Small intestine (tissue), 16 donors: ENCODE measurements at places on chromosomes 6 and 20.

DNA sequence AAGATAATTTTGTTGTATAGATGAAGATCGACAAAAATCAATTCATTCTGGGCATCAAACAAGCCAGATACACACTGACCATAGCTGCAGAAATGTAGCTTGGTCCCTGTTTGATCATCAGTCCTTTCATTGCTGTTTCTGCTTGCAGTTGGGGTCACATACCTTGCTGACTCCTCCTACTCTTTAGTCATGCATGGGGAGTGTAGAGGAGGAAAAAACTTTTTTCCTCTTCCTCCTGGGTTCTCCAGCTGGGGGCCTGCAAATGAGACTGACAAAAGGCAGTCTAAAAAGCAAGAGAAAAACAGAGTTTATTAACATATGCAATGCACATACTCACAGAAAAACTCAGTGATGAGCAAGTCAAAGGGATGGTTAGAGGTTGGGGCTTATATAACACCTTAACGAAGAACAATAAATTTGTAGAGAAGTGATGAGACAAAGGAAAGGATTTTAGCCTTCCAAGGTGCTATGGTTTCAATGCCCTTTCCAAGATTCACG is 105.8 kb downstream of the QRSL1 start:
- no peak overlapping the region for H3K4me3 ChIP-seq
- H3K4me1 ChIP-seq: peaks cover 2% of the 10 kb centered on the region
- H3K27me3 ChIP-seq: peaks cover 2% of the 10 kb centered on the region
- no peak overlapping the region for H3K27ac ChIP-seq
- H3K36me3 ChIP-seq: no peaks in the 10 kb centered on the region

- H3K4me1 ChIP-seq: no peaks in the 10 kb centered on the region
- H3K4me3 ChIP-seq: no peak overlapping the region
- no peaks in the 10 kb centered on the region for H3K27me3 ChIP-seq
- H3K27ac ChIP-seq: no peak overlapping the region
These were observed 378.4 kb downstream of the ARHGAP18 start for GRCh38 chr6:129331450-129332138.

DNA sequence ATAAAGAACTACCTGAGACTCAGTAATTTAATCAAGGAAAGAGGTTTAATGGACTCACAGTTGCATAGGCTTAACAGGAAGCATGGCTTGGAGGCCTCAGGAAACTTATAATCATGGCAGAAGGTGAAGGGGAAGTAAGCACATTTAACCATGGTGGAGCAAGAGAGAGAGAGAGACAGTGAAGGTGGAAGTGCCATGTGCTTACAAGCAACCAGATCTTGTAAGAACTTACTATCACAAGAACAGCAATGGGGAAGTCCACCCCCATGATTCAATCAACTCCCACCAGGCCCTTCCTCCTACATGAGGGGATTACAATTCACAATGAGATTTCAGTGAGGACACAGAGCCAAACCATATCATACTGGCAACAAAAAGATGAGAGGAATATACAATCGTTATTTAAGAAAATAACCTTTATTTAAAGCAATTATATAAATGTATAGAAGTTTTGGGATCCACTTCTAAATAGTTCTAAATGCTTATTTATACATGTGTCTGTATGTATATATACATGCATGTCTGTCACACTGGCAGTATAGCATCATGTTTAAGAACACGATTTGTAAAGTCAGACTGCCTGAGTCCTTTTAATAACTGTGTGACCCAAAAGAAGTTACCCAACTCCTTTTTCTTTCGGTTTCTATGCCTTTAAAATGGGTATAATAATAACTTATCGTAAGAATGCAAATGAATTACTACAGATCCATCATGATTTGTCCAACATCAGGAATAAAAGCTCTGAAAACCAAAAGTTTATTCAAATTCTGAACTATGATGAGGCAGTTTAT is 255.7 kb upstream of the THEMIS start:
- H3K4me1 ChIP-seq: no peaks in the 10 kb centered on the region
- H3K27ac ChIP-seq: no peak overlapping the region
- no peaks in the 10 kb centered on the region for H3K36me3 ChIP-seq
- no peak overlapping the region for H3K4me3 ChIP-seq
- H3K27me3 ChIP-seq: no peaks in the 10 kb centered on the region
- no peak for DNase-seq

GRCh38 chr6:34145161-34146020 is 496 bp downstream of the GRM4 start:
- DNase-seq: peak; percentile 51
- H3K4me3 ChIP-seq: peak overlapping the region; percentile 41
- peaks cover 94% of the 10 kb centered on the region for H3K27me3 ChIP-seq
- no peaks in the 10 kb centered on the region for H3K36me3 ChIP-seq

DNA sequence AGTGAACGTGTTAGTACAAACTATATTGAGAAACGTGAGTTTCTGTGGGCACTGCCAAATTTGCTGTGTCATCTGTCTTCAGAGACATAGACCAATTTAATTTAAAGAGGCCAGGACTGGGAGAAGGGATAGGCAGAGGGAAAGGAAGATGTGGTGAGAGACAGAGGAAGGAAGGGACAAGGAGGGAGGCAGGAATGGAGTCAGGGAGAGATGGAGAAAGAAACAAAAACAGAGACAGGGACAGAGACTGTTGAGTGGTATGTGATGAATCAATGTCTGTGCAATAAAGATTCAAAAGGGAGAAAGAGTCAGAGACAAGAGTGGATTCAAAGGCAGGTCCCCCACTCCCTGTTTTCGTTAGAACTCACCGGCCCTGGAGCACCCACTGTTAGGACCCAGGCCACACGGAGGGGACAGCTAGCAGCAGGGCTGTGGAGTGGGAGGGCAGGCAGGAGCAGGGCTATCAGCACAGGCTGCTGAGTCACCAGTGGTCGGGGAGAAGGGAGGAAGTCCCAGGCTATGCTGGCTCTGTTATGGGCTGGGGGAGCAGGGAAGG is 51.6 kb upstream of the CHD6 start:
- no peak for DNase-seq
- H3K27ac ChIP-seq: no peak overlapping the region
- H3K27me3 ChIP-seq: peaks cover 6% of the 10 kb centered on the region
- H3K36me3 ChIP-seq: no peaks in the 10 kb centered on the region

GRCh38 chr6:16324606-16325225 is 86.3 kb downstream of the GMPR start:
- no peak for DNase-seq
- H3K27ac ChIP-seq: no peak overlapping the region
- no peaks in the 10 kb centered on the region for H3K36me3 ChIP-seq

- no peak for DNase-seq
- no peaks in the 10 kb centered on the region for H3K36me3 ChIP-seq
- H3K4me1 ChIP-seq: no peaks in the 10 kb centered on the region
- no peak overlapping the region for H3K27ac ChIP-seq
- H3K27me3 ChIP-seq: no peaks in the 10 kb centered on the region
- no peak overlapping the region for H3K4me3 ChIP-seq
These were observed 44.2 kb downstream of the PLCG1 start for GRCh38 chr20:41181567-41181966.

GRCh38 chr20:50679753-50680104 is 11.6 kb downstream of the RIPOR3 start:
- H3K27ac ChIP-seq: peak overlapping the region; percentile 23
- no peaks in the 10 kb centered on the region for H3K36me3 ChIP-seq
- DNase-seq: no peak
- no peaks in the 10 kb centered on the region for H3K27me3 ChIP-seq

- H3K4me1 ChIP-seq: no peaks in the 10 kb centered on the region
- no peaks in the 10 kb centered on the region for H3K27me3 ChIP-seq
- H3K27ac ChIP-seq: peak overlapping the region; percentile 71
- no peak overlapping the region for H3K4me3 ChIP-seq
These were observed 80.7 kb upstream of the CLDN20 start for GRCh38 chr6:155183095-155183494.

GRCh38 chr6:136468711-136469110 is 81.5 kb downstream of the MAP7 start:
- no peak overlapping the region for H3K27ac ChIP-seq
- H3K36me3 ChIP-seq: no peaks in the 10 kb centered on the region
- H3K4me3 ChIP-seq: no peak overlapping the region
- no peaks in the 10 kb centered on the region for H3K4me1 ChIP-seq

DNA sequence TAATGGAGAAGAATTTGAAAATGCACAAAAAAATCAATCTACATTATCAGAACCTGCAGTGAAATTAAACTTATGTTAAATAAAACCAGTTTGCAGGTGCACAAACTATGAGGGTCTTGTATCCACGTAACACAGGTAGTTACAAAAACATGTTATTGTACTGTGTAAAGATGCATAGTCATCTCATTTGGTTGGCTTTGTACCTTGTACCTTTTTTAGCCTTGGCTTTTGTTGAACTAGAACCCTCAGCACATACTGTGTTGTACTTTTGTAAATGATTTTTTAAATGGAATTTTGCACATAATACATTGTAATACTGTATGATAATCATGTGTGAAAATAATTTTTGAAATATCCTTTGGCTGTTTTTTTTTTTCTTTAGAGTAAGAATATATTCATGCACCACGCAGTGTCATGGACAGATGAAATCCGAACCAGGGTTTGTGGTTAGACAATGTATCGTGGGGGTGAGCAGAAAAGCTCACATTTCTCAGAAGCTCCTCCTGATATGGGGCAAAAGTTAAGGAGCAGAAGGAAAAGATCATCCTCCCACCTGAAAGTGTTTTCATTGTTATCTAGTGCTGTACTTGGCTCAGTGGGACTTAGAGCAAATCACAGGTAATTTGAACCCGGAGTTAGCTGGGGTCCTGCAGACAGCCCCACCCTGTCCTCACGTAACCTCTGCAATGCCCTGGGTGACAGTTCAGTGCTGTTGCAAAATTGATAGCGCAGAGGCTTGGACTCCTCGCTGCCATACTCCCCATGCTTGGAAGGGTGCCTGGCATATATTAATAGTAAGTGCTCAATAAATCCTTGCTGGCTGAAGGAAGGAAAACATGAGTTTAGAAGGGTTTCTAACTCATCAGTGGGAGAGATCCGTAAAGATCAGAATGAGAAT is 14.8 kb upstream of the NAA20 start:
- DNase-seq: no peak
- peaks cover 5% of the 10 kb centered on the region for H3K4me1 ChIP-seq
- peaks cover 35% of the 10 kb centered on the region for H3K36me3 ChIP-seq

DNA sequence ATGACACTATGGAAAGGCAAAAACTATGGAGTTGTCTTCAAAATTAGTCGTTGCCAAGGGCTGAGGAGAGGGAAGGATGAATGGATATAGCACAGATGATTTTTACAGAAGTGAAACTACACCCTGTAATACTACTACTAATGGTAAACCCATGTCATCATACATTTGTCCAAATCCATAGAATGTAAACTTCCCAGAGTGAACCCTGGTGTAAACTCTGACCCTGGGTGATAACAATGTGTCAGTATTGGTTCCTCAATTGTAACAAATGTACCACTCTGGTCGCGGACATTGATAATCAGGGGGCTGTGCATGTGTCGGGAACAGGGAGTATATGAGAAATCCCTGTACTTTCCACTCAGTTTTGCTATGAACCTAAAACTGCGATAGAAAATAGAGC is 72.2 kb downstream of the CNBD2 start:
- no peaks in the 10 kb centered on the region for H3K4me1 ChIP-seq
- DNase-seq: no peak
- no peak overlapping the region for H3K27ac ChIP-seq
- H3K36me3 ChIP-seq: no peaks in the 10 kb centered on the region
- H3K27me3 ChIP-seq: no peaks in the 10 kb centered on the region

- H3K27me3 ChIP-seq: no peaks in the 10 kb centered on the region
- no peak overlapping the region for H3K27ac ChIP-seq
- no peaks in the 10 kb centered on the region for H3K4me1 ChIP-seq
- DNase-seq: no peak
These were observed 87.2 kb downstream of the PRND start for GRCh38 chr20:4808872-4809271.

GRCh38 chr6:160508599-160508998 is 155.5 kb downstream of the LPA start:
- H3K27ac ChIP-seq: no peak overlapping the region
- DNase-seq: no peak
- no peak overlapping the region for H3K4me3 ChIP-seq
- no peaks in the 10 kb centered on the region for H3K27me3 ChIP-seq
- no peaks in the 10 kb centered on the region for H3K36me3 ChIP-seq

DNA sequence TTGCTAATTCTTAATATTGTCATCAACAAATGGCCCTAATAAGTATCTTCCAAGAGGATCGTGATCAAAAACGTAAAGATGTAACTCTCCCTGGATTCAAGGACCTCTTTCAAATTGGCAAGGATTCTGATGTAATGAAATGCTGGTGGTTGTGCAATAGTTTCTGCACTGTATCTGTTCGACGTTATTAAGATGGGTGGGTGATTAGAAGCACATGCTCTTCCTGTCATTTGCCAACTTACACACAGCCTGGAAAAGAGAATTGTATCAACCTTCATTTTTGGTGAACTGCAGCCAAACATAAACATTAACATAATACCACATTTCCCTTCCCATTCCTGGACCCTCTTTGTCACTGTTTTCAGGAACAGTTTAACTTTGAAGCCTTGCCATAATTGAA is 9.8 kb downstream of the FOXQ1 start:
- no peak overlapping the region for H3K27ac ChIP-seq
- H3K4me1 ChIP-seq: peaks cover 33% of the 10 kb centered on the region
- peak; percentile 26 for DNase-seq
- no peak overlapping the region for H3K4me3 ChIP-seq
- no peaks in the 10 kb centered on the region for H3K27me3 ChIP-seq

DNA sequence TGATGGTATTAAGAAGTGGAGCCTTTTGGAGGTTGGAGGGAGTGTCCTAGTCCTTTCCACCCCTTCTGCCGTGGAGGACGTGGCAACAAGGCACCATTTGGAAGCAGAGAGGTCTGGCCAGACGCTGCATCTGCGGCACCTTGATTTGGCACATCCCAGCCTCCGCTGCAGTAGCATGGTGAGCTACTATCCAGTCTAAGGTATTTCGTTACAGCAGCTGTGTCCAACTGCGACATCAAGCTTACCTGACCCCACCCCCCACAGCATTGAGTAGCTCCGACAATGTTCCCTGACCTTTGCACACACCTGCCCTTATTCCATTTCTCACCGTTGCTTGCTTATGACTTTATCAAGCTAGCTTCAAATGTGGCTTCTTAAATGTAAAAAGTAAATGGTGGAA is 29.8 kb upstream of the SYNJ2 start:
- H3K4me3 ChIP-seq: no peak overlapping the region
- no peaks in the 10 kb centered on the region for H3K4me1 ChIP-seq
- no peaks in the 10 kb centered on the region for H3K36me3 ChIP-seq
- peak overlapping the region; percentile 99 for H3K27ac ChIP-seq
- no peaks in the 10 kb centered on the region for H3K27me3 ChIP-seq

GRCh38 chr20:51470907-51471411 is 71.6 kb downstream of the NFATC2 start:
- H3K4me1 ChIP-seq: no peaks in the 10 kb centered on the region
- H3K27ac ChIP-seq: no peak overlapping the region
- no peak for DNase-seq
- H3K36me3 ChIP-seq: no peaks in the 10 kb centered on the region

GRCh38 chr20:57398231-57398821 is 7.1 kb downstream of the RBM38 start:
- no peaks in the 10 kb centered on the region for H3K27me3 ChIP-seq
- peak; percentile 26 for DNase-seq
- no peaks in the 10 kb centered on the region for H3K4me1 ChIP-seq
- no peaks in the 10 kb centered on the region for H3K36me3 ChIP-seq

GRCh38 chr6:122790423-122791309 is 1.6 kb downstream of the SMPDL3A start:
- H3K36me3 ChIP-seq: no peaks in the 10 kb centered on the region
- DNase-seq: peak; percentile 86
- peak overlapping the region; percentile 87 for H3K27ac ChIP-seq

GRCh38 chr6:118652051-118652615 is 742 bp upstream of the CEP85L start:
- no peaks in the 10 kb centered on the region for H3K4me1 ChIP-seq
- no peak for DNase-seq
- H3K27me3 ChIP-seq: no peaks in the 10 kb centered on the region
- no peaks in the 10 kb centered on the region for H3K36me3 ChIP-seq
